ENCODE measurements at places on chromosomes 11 and 22.

DNA sequence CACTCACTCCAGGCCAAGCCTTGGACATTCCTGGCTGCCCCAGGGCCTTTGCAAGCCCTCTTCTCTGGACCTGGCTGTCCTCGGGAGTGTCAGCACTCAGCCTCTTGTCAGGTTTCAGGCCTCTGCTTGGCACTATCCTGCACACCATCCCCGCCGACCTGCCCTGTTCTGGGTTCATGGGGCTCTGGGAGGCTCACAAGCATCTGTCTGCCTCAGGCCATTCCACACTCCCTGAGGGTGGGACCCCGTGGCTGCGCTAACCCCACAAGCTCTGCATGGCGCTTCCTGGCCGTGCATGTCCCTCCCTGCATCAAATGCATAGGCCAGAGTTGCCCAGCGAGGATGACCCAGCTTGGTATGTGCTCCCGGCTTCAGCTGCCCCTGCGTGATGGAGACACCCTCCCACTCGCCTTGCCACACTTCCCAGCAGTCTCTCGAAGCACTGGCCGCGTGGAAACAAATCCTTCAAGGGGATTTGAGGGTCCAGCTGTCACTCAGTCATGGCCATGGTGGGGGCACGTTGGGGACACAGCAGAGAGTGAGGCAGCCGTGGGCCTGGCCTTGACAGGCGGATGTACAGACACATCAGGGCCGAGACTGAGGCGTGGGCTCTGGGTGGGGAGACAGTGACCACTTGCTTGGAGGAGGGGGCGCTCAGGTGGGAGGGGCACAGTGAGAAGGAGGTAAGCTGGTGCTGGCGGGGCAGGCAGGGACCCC lies 87.3 kb downstream of the KCNQ1 start:
- no peak for DNase-seq

GRCh38 chr22:36472689-36473088 lies 8.8 kb downstream of the TXN2 start:
- no peak for DNase-seq

- DNase-seq = no peak
These were observed 14.4 kb upstream of the SERPINH1 start for GRCh38 chr11:75547617-75548058.

DNA sequence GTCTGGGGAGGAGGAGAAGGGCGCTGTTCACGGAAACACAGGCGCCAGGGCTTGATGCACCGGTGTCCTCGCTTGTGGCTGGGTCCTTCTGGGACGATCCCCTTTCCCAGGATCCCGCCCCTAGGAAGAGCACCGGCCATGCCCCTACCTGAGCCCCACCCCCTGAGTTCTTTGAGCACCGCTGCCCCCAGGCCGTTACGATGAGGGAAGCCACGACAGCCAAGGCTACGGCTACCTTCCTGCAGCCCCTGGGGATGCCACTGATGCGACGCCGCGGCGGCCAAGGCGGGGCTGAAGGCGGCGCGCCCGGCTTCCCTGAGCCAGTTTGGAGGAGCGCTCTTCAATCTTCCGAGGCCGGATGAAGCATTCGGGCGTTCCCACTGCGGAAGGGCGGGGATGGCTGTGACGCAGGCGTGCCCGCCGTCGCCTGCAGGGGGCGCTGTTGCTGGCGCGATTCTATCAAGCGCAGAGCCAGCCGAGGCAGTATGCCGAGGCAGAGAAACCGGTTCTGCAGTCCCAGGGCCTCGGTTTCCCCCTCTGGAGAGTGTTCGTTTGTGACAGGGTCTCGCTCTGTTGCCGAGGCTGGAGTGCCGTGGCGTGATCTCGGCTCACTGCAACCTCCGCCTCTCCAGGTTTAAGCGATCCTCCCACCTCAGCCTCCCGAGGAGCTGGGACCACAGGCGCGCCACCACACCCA lies 9.7 kb upstream of the NEFH start:
- DNase-seq = no peak
